GM04504 (cell line): ENCODE measurements at places on chromosomes 2 and 18.

DNA sequence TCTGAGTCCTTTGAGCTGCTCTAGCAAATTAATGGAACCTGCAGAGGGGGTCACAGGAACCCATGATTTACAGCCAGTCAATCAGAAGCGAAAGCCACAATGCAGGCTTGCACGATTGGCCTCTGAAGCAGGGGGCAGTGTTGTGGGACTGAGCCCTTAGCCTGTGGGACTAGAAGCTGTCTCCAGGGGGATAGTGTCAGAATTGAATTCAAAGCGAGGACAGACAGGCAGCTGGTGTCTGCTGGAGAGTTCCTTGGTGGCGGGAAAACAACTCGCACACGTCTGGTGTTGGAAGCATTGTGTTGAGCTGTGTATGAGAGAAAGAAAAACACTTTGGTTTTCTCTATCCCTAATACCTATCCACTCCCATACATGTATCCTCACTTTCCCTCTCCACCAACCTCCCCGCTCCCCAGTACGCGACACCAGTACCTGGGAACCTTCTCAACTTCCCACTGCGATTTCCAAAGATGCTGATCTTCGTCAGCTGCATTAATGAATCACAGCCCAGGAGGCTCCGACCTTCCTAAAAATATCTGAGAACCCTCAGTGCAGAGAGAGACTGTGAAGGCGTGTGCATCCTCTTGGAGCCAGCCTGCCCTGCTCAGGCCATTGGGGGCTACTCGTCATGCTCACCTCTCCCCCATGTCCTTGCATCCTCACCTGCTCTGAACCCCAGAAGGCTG, 88.2 kb downstream of the HS1BP3 start:
- no peak for DNase-seq

- no peak for DNase-seq
These were observed 109.7 kb upstream of the PKDCC start for GRCh38 chr2:41937921-41938708.

- no peak for DNase-seq
These were observed 70.7 kb downstream of the EML4 start for GRCh38 chr2:42239811-42240210.

DNA sequence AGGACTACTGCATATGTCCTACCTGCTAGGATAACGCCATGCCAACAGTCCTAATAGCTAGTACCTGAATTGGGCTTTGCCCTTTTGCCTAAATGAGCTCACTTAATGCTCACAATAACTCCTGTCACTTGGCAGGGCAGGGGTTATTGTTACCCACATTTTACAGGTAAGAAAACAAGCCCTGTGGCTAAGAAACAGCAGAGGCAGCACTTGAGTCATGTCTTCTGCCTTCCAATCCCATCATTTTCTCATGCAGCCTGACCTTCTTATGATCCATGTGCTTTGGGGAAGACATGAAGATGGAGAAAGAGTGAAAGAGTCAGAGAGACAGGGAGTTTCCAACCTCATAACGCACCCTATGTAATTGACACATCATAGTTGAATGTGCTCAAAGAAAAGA, 33.6 kb upstream of the LPIN1 start:
- no peak for DNase-seq

GRCh38 chr2:159094173-159094737, 125.8 kb downstream of the TANC1 start:
- DNase-seq = peak; percentile 84

DNA sequence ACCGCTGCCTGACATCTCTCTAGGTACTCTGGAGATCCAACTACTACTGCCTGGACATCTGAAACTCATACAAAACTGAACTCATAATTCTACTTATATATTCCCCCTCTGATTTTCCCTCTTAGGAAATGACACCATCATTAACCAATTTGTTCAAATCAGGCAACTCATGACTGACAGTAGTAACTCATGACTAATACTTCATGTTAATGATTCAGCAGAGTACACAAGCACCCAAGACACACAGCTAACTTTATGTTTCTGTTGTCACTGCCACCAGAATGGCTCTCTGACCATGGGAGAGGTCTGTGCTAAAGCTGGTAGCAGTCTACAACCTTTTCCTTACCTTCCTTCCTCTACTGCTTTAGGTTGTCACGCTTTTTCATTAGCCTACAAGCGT, 91.1 kb downstream of the ITSN2 start:
- DNase-seq = no peak
